ENCODE measurements at places on chromosomes 5 and 9.

DNA sequence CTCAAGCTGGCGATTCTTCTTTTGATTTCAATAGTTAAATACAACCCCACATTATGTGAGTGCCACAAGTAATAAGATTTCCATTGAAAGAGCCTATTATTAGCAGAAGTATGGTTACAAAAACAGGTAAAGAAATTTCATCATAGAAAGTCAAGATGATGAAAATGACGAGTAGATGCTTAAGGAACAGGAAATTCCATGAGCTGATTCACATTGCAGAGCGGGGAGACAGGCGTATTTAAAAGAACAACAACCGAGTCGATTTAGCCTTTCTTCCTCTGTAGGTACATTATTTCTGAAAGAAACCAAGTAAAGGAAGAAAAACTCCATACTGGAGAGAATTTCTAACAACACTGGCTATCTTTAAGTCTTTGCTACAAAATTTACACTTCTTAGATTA lies 310.4 kb downstream of the SLF1 start:
- DNase-seq: no peak

DNA sequence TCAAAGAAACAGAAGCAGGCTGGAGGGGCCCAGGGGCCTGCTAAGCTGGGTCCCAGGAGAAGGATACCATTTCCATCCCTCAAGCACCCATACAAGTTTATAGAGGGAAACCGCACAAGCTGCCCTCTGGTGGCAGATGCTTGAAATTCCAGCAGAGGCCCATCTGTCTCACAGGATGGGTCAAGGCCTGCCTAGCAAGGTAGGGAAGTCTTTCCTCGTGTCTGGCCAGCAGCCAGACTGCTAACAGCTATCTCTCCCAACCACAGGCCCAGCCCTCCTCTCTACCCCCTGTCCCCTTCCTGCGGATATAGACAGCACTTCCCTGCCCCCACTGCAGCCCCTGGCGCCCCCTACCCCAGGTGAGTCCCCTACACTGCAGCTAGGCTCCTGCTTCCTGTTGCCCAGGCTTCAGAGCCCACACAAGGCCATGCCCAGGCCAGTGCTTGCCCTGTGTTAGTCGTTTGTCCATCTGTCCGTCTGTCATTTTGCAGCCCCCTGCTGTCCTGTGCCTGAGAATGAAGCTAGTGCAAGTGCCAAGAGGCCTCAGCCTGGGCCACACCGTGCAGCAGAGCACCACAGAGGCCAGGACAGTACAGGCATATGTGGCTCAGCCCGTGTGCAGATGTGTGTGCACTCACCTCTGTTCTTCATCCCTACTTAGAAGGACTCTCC lies 26.2 kb downstream of the TCF7 start:
- no peak for DNase-seq

DNA sequence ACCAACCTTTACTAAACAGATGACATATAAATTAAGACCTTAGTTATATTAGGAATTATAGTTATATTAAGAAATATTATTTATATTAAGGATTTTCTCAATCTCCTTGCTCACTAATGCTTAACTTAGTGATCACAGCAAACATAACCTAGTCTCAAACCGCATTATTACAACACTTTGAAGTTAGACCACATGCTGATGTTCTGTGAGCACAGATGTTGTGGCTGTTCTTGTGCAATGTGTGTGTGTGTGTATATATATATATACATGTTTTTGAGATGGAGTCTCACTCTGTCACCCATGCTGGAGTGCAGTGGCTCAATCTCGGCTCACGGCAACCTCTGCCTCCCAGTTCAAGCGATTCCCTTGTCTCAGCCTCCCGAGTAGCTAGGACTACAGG lies 20.5 kb downstream of the ELP1 start:
- DNase-seq: no peak

DNA sequence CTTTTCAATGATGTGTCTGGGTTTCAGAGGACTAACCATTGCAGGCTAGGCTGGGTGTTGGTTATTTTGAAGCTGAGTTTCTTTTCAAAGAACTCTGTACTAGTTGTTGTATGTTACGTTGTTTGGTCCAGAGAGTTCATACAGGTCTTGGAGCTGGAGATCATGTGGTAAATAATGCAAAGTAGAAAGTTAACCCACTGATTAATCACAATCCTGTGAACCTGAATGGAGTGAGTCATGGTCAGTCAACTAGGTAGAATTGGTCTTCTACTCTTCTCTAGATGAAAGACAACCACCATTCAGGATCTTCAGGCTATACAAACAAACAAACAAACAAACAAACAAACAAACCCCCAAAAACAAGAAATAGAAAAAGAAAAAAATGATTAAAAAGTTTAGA lies 388.9 kb upstream of the ACTBL2 start:
- no peak for DNase-seq

GRCh38 chr9:117543089-117543488 lies 128.2 kb upstream of the ASTN2 start:
- no peak for DNase-seq

DNA sequence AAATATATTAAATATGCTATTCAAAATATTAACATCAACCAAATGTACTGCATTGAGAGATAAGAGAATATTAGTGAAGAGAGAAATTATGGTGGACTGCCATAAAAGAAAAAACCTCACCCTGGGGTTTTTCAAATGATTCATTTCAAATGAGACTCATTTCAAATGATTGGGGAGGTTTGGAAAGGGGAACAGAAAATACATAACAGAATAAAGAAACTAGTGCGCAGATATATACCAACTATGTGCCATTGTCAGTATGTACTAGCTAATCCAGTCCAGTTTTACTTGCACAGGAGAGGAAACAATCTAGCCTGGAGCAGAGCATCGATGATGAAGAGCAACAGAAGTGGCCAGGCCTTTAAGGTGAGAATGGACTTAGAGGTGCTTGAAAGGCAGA lies 651.6 kb upstream of the RORB start:
- DNase-seq: no peak
